ENCODE measurements at places on chromosomes 13 and 19. TPM values are rescaled to one million over a fixed set of nuclear protein-coding genes. Genes with fewer than 3 reads are reported as not detected.

GRCh38 chr13:27619093-27619727 lies 1.1 kb downstream of the LNX2 start:
- H3K27me3 ChIP-seq: no peaks in the 10 kb centered on the region
- no peak for DNase-seq
- peak overlapping the region; percentile 72 for H3K27ac ChIP-seq
- H3K4me1 ChIP-seq: peaks cover 20% of the 10 kb centered on the region

Gene FBXO27
- total RNA-seq: 443 TPM

DNA sequence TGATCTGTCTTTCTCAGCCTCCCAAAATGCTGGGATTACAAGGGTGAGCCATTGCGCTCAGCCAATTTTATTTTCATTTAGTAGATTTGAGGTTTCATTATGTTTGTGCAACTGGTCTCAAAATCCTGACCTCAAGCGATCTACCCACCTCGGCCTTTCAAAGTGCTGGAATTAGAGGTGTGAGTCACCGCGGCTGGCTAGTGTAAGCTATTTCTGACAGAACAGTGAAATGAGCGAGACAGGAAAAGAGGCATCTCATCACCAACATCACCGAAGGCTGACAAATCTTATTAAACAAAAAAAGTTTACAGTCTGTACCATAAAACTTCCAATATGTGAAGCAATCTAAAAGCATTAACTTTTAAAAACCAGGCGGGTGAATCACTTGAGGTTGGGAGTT lies 12.2 kb upstream of the ZNF888 start:
- H3K27ac ChIP-seq: no peak overlapping the region
- H3K36me3 ChIP-seq: no peaks in the 10 kb centered on the region
- H3K4me3 ChIP-seq: no peak overlapping the region
- H3K27me3 ChIP-seq: no peaks in the 10 kb centered on the region

DNA sequence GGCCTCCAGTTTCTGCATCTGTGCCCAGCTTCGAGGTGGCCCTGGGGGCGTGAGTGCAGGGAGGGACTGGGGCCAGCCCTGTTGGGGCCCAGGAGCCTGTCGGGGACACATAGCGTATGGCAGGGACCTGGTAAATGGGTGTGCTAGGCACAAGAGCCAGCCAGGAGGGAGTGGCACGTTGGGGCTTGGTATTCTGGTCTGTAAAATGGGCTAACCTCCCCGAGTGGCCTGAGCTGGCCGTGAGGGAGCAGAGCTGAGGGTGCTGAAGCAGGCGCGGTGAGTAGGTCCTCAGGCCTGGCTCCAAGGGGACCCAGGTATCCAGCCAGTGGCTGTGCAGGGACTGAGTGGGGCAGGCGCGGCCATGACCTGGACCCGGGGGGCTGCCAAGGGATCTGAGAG lies 4.3 kb downstream of the PTOV1 start:
- no peaks in the 10 kb centered on the region for H3K36me3 ChIP-seq
- peaks cover 33% of the 10 kb centered on the region for H3K4me1 ChIP-seq
- no peaks in the 10 kb centered on the region for H3K27me3 ChIP-seq

DNA sequence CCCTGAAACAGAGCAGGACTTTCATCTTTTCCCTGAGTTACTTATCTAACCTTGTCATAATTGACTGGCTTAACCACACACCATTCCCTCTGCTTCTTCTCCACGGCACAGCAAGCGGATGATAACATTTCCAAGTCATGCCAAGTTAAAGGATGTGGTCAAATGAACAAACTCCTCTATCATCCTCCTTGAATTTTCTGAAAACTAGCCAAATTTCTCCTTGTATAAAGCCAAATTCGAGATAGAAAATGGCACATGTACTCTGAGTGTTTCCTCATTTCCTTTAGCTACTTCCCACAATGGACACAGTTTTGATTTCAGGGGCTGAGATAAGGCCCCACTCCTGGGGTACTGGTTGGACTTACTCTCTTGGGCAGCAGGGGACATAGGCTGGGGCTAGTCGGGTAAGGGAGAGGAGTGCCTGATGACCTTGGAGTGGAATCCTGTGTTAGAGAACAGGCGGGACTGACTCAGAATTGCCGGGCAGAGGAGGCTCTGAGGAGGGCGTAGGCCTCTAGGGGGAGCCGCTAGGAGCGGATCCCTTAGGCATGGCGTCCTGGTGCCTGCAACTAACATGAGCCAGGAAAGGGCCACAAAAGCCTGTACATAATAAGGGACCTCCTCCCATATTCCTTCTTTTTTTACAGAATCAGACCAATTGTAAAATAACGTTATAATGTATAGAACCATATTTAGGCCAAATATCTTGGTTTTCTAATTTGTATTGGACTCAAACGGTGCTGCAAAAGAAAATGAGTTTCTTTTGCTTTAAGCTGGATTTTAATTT lies 20.3 kb upstream of the TMTC4 start:
- H3K4me1 ChIP-seq: no peaks in the 10 kb centered on the region
- no peak overlapping the region for H3K4me3 ChIP-seq
- no peaks in the 10 kb centered on the region for H3K36me3 ChIP-seq
- H3K27ac ChIP-seq: no peak overlapping the region

DNA sequence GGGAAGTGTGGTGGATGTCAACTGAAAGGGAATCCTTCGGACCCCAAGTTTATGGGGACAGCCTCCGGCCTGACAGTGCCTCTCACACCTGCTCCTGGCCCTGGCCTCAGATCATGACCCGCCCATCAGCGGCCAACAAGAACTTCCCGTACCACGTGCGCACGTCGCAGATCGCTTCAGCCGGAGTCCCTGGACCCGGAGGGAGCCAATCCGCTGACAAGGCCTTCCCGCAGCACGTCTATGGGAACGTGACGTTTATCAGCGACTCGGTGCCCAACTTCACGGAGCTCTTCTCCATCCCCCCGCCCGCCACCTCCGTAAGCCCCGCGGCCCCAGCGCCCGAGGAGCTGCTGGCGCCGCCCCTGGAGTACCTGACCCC lies 2.0 kb upstream of the MEGF8 start:
- no peaks in the 10 kb centered on the region for H3K36me3 ChIP-seq
- H3K4me1 ChIP-seq: no peaks in the 10 kb centered on the region
- no peak for DNase-seq
- H3K27me3 ChIP-seq: no peaks in the 10 kb centered on the region
- no peak overlapping the region for H3K27ac ChIP-seq
- no peak overlapping the region for H3K4me3 ChIP-seq

DNA sequence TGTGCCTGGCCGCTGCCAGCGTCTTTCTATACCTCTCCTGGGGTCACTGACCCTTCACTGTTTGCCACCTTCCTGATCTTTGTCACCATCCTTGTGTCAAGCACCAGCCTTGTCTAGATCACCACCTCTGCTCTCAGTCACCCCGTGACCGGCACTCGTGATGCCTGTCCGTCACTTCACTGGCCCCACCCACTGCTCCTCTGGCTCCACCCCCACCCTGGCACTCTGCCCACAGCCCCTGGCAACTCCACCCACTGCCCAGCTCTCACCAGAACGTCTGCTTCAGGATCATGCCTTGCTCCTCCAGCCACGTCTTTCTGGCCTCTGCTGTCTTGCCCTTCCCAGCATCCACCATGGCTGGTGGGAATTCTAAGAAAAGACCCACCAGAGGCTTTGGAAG lies 24.8 kb upstream of the PLA2G4C start:
- H3K36me3 ChIP-seq: no peaks in the 10 kb centered on the region
- no peak for DNase-seq
- H3K4me3 ChIP-seq: no peak overlapping the region
- H3K27me3 ChIP-seq: no peaks in the 10 kb centered on the region

Gene METTL21C
- not detected for total RNA-seq
